Lower leg skin (tissue), 4 donors: ENCODE measurements at places on chromosomes 4 and X. TPM values are rescaled to one million over a fixed set of nuclear protein-coding genes. Genes with fewer than 3 reads are reported as not detected.

SUPT20HL1 gene
- total RNA-seq: not detected

FAM9B gene
- total RNA-seq: not detected

GLOD5 gene
- total RNA-seq: not detected

CFP gene
- 5.0 TPM for total RNA-seq

INTU gene
- 8.1 TPM for total RNA-seq

MAGEB17 gene
- not detected for total RNA-seq

PITX2 gene
- 0.49 TPM for total RNA-seq

FRMD7 gene
- total RNA-seq: not detected

FGF5 gene
- not detected for total RNA-seq

SH2D1A gene
- 0.25 TPM for total RNA-seq

IL9R gene
- 0.26 TPM for total RNA-seq

DNA sequence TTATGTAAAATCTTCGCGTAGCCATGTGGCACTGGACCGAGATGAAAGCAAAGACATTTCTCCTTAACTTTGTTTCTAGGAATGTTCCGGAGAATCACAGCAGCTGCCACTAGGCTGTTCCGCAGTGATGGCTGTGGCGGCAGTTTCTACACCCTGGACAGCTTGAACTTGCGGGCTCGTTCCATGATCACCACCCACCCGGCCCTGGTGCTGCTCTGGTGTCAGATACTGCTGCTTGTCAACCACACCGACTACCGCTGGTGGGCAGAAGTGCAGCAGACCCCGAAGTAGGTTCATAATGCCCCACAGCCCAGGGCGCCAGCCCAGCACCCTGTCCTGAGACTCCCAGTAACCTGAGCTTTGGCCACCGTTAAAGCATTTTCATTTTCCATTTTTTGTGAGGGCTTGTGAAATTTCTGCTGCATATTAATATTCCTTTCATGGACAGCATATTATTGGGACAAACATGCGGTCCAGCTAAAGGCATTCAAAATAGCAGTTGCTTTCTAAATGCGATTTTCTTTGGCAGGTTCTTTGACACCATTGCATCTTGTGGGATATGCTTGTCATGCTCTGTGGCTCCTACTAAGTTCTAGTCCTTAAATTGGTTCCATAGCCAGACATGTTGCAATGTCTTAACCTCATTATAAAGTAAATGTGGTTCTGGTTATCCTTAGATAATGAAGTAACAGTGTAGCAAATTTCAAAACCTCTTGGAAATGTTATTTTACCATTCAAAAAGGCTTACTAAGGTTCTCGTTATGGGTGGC, 49.1 kb upstream of the MSANTD1 start:
- peak; percentile 85 for DNase-seq

- DNase-seq: no peak
These were observed 30.4 kb downstream of the ADH7 start for GRCh38 chr4:99404595-99405287.

DNA sequence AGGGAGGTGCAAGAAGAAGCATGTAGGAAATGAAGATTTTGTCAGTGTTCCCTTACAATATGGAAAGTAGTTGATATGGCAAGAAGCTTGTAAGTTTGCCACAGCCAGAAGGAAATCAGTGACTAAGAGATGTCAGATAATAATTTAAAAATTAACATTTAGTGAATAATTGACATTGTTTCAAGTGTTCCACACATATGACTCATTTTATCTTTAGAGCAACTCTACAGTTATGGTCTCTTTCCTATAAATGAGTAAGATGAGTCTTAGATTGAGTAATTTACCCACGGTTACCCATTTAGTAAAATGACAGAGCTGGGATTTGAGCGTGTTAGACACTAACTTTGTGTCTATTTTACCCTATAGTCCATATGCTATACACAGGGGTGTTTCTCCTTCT, 300.3 kb upstream of the IRS4 start:
- no peak for DNase-seq

GRCh38 chrX:24928114-24928513, 87.7 kb downstream of the ARX start:
- DNase-seq: no peak

DNA sequence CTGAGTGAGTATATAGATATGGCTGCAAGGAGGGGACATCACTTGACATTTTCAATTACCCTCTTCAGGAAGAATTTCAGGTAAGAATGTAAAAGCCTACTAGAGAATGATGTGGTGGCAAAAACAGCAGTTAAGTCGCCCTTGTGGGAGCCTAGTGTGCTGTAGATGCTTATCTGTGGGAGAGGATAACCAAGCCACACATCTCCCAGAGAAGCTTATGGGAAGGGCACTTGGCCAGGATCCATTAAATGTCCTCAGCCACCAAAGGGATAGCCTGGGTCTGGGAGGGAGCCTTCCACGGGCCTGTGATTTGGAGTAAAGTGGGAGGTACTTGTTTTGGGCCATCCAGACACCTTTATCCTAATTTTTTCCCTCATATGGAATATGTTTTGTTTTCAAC, 41.3 kb upstream of the BCLAF3 start:
- DNase-seq: no peak

GRCh38 chr4:154024097-154024694, 235.3 kb upstream of the SFRP2 start:
- DNase-seq: no peak

DNA sequence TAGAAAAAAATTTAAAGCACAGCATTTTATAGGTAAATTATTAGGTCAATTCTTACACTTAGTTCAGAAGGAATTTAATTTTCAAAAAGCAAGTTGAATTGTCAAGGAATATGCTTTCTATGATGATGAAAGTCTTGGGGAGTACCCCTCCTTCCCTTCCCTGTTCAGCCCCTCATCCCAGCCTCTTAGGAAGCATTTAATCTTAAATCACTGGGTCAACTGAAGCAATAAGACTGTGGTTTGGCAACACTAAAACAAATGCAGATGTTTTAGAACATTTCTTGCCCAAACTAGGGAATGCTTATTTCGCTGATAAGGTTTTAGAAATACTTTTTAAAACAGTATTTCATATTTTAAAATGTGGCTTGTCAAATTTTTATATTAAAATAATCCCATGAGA, 19.1 kb upstream of the ARSJ start:
- DNase-seq: no peak

DNA sequence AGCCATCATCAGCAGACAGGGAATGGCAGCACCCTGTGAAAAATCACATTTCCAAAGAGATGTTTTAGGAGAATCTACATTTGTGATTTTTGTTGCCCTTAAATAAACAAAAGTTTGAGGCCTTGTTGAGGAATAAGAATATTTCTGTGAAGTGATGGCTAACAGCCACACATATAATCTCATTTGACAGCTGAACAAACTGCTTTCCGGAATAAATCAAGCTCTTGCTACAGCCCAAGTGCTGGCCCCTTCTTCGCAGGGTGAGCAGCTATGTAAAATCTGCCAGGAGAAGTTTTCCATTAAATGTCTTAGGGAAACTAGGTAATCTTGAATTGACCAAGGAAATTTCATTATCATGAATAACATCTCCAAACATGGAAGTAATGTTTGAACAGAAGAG, 106.4 kb upstream of the GPM6B start:
- DNase-seq: no peak

- DNase-seq: no peak
These were observed 589.2 kb upstream of the NR3C2 start for GRCh38 chr4:149031399-149031798.

GRCh38 chrX:17007134-17007768, 60.8 kb downstream of the REPS2 start:
- no peak for DNase-seq

DNA sequence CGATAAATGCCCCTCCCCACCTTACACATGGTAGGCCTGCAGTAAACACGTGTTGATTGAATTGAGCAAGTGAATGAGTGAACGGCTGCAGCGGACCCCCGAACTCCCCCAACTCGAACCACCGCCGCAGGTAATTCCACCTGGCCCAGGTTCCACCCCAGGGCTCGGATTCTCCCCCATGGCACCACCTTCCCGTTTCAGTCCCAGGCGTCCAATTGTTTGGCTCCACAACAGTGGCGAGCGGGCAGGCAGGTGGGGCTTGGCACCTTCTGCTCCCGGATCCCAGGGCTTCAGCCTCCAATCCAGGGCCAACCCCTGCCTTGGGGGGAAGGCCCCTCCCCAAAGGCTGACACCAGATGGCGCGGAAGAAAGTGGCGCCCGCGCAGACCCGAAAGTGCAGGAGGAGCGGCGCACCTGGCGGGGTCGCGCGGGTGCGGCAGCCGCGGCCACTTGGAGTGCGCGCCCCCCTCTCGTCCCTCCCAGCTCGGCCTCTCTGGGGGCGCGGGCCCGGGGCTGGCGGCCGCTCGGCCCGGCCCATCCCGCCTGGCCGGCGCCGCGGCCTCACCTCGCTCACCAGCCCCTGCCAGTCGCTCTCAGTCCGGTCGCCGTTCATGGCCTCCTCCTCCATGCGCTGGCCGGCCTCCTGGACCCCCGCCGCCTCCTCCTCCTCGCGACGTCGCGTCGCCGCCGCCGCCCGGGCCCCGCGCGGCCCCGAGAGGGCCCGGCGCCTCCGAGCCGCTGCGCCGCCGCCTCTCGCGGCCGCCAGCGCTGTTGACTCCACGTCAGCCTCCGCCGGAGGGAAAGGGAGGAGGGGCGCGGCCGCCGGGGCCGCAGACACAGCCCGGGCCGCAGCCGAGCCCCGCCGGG, at the start of gene CCDC149:
Gene CCDC149 (minus strand): TSS at position 791 of the 867 bp plus-strand sequence. CDS start 178 bp downstream, at position 613.
- no peak for DNase-seq

DNA sequence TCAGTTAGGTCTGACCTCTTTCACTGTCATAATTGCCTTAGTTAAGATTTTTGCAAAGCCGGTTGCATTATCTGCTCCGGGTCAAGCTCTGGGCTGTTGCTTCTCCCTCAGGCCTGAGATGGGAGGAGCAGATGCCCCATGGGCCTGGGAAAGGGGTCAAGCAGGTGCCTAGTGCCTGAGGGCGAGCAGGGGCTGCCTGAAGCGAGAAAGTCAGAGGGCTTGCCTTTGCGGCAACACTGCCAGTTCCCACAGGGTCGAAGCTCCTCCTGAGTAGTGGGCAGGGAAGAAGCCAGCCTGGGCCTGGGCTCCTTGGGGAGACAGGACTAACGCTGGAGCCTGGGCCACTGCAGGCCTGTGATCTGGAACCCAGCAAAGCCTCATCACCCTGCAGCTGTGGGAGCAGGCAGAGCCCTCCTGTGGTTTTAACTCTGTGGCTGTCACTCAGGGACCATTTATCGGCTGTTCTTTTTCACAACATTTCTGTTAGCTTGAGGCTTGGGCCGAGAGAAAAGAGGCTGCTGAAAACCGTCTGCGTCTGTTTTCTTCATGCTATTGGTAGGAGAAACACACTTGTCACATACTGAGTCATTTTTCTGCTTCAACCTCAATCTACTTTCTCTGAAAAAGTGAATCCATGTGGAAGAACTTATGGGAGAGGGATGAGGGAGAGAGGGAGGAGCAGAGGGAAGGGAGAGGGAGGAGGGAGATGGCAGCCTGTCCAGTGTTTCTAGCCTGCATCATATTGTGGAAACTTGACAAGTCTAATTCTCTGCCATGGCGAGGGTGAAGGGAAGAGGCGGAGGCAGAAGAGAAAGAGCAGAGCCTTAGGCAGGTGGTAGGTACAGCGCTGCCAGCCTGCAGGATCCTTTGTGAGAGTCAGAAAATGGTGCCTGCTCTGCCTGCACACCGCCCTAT, 68.4 kb downstream of the RHOH start:
- DNase-seq: no peak

- no peak for DNase-seq
These were observed 18.0 kb downstream of the ING2 start for GRCh38 chr4:183522821-183523220.

DNA sequence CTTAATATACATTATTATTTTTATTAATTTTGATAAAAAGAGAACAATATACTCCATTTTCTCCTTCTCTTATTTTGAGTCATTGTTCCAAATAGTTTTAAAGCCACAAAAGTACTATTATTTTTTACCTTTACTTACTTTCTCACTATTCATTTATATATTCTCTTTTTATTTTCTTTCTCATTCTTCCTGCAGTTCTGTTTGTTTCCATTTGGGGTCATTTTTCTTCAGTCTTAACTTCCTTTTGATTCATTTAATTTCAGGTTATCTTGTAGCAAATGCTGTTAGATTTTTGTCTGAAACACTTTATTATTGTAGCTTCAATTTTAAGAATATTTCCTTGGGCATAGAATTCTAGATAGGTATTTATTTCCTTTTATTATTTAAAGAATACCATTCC, 438.6 kb upstream of the EPHA5 start:
- no peak for DNase-seq

DNA sequence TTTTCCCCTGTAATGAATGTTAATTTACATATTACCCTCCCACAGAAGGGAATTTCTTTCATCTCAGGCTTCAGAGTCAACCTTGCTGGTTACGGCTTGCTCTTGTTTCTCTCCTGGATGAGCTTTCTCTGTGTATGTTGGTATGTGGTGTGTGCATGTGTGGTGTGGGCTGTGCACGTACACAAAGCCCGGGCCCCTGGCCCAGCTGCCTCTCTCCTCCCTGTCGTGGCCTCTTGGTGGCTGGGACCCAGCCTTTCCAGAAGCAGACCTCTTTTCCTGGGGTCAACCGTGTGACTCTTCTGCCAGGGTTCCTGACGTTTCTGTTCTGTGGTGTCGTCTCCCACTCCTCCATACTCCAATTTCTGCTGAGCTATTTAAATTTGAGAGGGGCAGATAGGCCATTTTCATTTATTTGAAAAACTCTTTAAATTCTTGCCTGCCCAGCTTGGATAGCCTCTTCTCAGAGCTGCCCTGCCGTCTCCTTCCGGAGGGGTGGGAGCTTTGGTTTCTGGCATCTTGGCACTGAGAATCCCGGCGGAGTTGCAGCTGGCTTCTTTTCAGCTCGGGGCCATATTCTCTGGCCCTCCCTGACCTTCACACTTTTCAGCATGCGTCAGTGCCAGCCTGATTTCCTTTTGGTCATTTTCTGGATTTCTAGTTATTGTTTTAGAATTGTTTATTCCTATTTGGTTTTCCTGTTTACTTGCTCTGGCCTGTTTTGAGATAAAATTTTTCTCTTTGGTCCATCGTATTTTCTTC, 25.1 kb downstream of the FHDC1 start:
- DNase-seq: peak; percentile 64

DNA sequence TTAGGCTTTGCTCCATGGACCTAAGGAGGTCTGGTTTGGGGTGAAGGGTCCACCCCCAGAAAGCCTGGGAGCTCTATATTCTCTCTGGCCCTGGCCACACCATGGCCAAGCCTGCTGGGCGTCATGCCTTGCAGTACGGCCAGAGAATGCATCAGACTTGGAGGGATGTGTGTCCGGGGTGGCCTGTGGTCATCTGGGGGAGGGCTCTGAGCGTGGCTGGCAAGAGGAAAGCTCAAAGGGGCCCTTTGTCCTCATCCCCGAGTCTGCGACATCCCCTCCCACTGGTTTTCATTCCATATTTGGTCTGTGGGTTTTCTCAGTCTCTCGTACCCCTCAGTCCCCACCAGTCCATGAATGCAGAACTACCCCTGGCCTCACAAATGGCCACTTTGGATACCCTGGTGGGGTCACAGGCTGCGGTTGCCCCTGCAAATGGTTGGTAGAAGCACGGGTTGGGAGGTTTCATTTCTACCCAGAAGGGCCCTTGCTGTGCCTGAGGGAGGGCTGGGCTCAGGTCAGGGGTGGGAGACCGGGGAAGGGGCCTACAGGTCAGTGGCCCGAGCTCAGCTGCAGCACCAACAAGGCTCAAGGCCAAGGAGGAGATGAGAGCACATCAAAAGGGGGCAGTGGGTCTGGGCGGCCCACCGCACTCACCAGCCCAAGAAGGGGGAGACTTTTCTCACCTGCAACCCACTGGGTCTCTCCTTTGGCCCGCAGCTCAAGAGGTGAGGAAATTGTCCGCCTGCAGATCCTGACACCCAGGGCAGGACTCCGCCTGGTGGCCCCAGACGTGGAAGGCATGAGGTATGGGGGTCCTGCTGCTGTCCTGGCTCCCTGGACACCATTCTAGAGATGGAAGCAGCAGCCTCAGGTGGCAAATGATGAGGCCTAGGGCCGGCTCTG, 30.2 kb downstream of the ZNF185 start:
- no peak for DNase-seq
